CD4-positive, alpha-beta T cell (primary cell): ENCODE measurements at places on chromosomes 7 and 10. TPM values are rescaled to one million over a fixed set of nuclear protein-coding genes. Genes with fewer than 3 reads are reported as not detected.

DNAH11 gene
- 0.11 TPM for total RNA-seq

DMTF1 gene
- 115 TPM for total RNA-seq

LRRC17 gene
- 0.22 TPM for total RNA-seq

KIF11 gene
- total RNA-seq: 0.47 TPM

UCMA gene
- not detected for total RNA-seq

DNA sequence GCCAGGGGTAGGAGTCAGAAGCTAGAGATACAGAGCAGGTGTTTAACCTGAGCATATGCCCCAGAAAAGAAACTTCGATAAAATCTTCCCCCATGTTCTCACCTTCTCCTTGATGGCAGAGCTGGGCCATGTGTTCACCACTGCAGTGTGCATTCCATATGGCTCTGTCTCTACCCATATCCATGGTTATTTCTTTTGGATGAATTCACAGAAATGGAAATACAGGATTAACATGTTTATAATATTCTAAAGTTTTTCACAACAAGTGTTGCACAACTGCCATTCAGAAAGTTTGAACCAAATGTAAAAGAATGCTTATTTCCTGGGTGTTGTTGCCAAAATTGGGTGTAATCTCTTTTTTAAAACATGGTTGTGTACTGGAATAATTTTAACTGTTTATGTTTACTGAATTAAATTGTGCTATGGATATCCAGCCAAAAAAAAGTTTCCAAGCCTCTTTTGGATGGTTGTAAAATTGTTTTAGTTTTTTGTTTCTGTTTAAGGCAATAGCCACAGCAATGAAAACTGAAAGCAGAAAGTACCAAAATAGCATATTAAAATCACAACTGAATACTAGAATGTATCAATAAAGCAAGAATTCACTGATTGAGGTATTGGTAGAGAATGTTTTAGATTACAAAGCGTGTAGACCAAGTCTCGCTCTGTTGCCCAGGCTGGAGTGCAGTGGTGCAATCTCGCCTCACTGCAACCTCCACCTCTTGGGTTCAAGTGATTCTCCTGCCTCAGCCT, 19.9 kb upstream of the CCNY start:
- H3K4me3 ChIP-seq: no peak overlapping the region
- no peak overlapping the region for H3K27ac ChIP-seq
- no peak for DNase-seq
- no peaks in the 10 kb centered on the region for H3K27me3 ChIP-seq
- H3K36me3 ChIP-seq: peaks cover 19% of the 10 kb centered on the region
- no peaks in the 10 kb centered on the region for H3K4me1 ChIP-seq
